Effector CD4-positive, alpha-beta T cell (primary cell): ENCODE measurements at places on chromosomes 2 and 18.

GRCh38 chr18:39341129-39341528 is 1775.5 kb upstream of the CELF4 start:
- DNase-seq, result no peak

DNA sequence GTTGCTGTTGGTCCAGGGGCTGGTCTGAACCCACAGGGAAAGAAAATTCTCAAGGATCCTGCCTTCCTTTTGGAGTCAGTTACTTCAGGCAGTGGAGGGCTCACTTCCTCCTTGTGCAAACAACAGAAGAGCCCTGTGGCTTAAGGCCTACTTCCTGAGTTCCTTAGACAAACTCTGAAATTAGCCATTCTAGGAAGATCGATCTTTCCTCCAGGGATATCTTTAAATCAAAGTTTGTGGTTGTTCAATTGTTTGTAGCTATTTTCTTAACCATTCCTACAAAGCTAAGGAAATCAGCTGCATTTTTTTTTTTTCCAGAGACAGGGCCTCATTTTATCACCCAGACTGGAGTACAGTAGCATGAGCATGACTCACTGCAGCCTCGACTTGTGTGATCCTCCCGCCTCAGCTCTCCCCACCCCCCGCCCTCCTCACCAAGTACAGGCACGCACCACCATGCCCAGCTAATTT is 156.0 kb downstream of the TANC1 start:
- no peak for DNase-seq

DNA sequence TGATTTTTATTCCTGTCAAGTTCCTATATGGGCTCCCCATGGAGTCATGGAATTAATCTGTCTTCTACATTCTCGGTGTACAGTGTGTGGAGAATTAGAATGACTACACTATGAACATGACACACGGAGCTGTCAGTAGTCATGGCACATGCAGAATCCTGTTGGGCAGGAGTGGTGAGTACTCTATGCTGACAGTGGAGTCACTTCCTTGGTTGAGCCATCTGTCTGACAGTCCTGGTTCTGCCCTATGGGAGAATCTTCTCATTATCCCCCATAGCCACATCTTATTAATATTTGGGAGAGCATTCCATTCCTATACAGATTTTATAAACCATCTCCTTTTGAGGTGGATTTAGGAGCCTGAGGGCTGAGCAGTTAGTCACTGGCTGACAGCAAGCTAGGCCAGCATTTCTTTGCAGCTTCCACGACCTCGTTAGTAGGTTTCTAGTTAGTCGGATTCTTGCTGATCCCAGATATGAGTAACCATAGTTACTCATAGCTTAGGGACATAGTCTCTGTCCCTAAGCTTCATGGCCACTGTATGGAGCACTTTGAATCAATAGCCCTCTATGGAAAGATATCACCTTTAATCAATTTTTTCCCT is 90.6 kb downstream of the MDH1 start:
- DNase-seq, result no peak

- DNase-seq, result no peak
Measured at GRCh38 chr2:232388324-232388891, 9.9 kb downstream of the ALPP start.

GRCh38 chr18:51656249-51656648 is 458.8 kb upstream of the MEX3C start:
- no peak for DNase-seq

DNA sequence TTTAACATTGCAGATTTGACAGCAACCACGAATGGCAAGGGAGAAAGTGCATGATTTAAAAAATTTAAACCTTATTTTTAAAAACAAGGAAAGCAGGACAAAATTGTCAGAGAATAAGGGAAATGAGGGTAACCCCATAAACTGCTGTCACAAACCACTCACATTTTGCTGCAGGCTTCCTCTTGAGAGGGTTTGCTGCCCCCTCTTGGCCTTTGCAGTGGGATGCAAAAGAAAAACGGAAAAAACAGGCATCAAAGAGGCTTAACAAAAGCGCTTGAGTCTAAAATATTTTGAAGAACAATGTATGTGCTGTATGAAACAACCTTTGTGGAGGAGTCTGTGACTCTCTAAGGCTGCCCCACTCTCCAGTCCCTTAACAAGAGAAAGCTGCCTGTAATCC is 91.6 kb downstream of the TMX3 start:
- no peak for DNase-seq

- DNase-seq, result no peak
Measured at GRCh38 chr18:76356666-76357065, 138.4 kb downstream of the ZNF516 start.

- no peak for DNase-seq
Measured at GRCh38 chr2:142672698-142673097, 204.8 kb upstream of the KYNU start.

- no peak for DNase-seq
Measured at GRCh38 chr18:12747530-12748315, 44.9 kb downstream of the PSMG2 start.

DNA sequence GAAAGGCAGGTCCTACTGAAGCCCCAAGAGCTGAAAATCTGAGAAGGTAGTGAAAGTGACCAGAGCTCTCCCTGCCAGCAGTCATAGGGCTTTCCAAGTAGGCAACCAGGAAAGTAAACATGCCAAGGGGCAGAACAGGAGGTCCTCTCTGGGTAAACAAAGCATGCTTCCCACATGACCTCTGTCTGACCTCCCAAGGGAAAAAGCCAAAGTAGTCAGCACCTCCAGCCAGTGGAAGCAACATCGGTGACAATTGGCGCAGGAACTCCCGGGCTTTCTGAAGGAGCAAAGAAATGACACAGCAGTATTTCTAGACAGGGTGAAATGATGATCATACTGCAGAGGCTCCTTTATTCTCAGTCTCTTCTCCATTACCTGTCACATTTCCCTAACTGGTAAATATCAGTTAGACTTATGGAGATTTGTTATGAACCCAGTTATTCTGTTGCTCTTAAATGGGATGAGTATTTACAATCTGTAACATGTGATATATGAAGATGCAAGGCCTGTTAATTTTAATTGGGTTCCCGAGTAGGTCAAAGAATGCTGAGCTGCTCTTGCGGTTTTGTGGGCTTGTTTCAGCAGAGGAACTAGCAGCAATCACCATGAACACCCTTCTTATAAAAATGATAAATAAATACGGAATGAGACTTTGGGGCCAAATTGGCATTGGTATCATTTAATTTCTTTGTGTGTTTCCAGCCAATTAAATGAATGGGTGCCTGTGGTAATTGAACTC is 321.0 kb downstream of the RND3 start:
- no peak for DNase-seq

GRCh38 chr2:223041527-223042109 is 10.4 kb upstream of the KCNE4 start:
- DNase-seq, result no peak

GRCh38 chr2:98473995-98474780 is 29.5 kb downstream of the INPP4A start:
- no peak for DNase-seq
